Stimulated activated CD4-positive, alpha-beta T cell treated with anti-CD3 and anti-CD28 coated beads, TNF-alpha, amount 100 ng/mL, for 1 hour (primary cell): ENCODE measurements at places on chromosomes 11 and 22.

GRCh38 chr11:19352072-19352770 lies 111.5 kb upstream of the E2F8 start:
- no peak for DNase-seq

- DNase-seq, result no peak
Observed at GRCh38 chr11:66749091-66749490, 20.1 kb upstream of the SPTBN2 start.

- no peak for DNase-seq
Observed at GRCh38 chr11:66231561-66231960, 36.9 kb upstream of the RAB1B start.

- DNase-seq, result no peak
Observed at GRCh38 chr11:133049244-133050019, 482.9 kb downstream of the OPCML start.

GRCh38 chr11:95451682-95452081 lies 220.7 kb upstream of the SESN3 start:
- DNase-seq, result no peak

GRCh38 chr11:101321222-101321621 lies 191.6 kb upstream of the PGR start:
- DNase-seq, result no peak

DNA sequence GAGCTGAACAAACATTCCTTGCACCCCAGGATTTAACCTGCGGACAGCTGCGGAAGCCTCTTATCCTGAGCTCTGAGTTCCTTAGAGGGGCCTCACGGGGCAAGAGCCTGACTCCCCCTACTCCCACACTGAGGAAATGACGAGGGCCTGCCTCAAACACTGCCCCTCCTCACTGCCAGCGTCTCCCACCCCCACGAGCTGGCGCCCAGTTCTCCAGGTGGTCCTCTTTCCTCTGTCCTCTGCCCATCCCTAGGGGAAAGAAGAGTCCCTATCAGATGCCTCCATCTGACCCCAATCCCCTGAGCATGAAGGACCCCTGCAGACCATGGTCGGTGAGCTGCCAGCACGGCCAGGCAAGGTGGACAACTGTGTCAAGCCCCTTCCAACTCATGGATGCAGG lies 14.3 kb downstream of the CHST1 start:
- DNase-seq, result no peak

GRCh38 chr22:36727110-36727509 lies 23.6 kb upstream of the CACNG2 start:
- DNase-seq, result no peak

DNA sequence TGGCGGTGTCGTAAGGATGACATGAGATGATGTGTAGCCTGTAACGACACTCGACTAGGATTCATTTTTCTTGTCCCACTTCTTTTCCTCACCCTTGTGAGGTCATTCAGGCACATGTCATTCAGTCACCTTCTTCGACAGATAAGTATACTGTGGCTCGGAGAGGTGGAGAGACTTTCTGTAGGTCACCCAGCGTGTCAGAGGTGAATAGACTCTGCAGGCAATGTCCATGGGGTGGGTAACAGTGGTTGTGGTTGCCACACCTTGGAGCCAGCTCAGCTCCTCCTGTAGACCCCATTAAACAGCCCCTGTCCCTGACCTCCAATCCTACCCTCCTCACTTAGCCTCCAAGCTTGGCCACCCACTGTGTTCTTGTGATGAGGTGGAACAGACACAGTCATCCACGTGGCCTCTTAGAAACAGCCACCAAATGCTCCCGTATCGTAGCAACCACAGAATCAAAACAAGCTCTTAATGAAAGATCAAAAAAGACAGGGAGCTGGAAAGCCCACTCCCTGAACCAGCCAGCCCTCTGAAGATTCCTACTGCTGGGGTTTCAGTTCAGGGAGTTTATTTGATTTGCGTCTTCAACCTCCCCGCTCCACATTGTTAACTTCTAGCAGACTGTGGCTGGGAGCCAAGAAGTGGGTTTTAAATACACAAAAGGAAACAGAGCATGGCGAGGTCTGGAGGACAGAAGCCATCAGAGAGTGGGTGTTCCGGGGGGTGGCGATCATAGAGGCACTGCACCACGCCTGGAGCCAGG lies 89.0 kb upstream of the GRK3 start:
- DNase-seq, result no peak

GRCh38 chr11:116931206-116931953 lies 94.0 kb upstream of the APOA1 start:
- no peak for DNase-seq

- no peak for DNase-seq
Observed at GRCh38 chr11:79807506-79807905, 366.7 kb upstream of the TENM4 start.

GRCh38 chr22:44933666-44934453 lies 75.9 kb downstream of the PHF21B start:
- no peak for DNase-seq

DNA sequence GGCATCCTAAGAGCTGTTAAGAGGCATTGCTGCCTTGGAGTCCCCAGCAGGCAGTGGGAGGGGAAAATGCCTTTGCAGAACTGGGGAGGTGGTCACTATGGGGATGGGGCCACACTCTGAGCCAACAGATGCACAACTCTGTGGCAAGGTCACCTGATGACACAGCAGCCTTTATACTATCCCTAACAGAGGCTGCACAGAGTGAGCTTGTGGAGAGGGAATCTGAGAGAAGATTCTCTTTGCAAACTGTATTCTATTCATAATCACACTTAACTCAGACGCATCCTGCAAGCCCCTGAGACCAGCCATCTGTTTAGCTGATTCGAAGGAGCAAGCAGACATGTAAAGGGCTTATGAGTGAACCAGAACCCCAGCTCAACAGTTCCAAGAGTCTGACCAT lies 49.0 kb upstream of the TTC12 start:
- DNase-seq, result no peak
